ENCODE measurements at places on chromosomes 1 and 21.

DNA sequence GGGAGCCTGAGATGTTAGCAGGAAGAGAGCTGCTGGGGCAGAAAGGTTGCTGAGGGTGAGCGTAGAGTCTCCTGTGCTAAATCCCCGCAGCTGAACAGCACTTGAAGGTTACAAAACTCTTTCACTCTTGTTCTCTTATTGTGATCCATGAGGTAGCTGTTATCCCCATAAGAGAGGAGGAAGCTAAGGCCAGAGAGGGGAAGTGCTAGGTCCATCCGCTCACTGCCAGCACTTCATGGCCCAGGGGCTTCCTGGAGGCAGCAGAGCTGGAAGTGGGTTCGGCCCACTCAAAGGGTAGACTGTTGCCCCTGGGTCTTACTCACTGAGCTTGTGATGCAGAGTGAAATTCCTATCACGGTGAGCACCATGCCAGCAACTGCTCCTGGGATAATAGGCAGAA lies 5.6 kb downstream of the TMEM234 start:
- no peak for DNase-seq

DNA sequence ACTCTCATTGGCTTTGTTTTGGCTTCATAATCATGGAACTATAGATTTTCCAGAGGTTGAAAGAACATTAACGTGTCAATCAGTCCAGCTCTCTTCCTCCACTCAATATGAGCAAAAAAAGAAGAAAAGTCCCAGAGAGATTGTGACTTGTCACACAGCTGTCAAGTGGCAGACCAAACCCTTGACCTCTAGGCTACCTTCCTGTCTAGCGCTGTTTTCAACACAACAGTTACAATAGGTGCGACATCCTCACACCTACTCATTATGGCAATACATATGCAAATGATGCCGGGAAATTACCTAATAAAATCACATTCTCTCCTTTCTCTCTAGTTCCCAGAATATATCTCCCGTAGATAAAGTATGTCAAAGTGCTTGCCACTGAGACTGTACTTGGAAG lies 1.1 kb downstream of the WARS2 start:
- no peak for DNase-seq

DNA sequence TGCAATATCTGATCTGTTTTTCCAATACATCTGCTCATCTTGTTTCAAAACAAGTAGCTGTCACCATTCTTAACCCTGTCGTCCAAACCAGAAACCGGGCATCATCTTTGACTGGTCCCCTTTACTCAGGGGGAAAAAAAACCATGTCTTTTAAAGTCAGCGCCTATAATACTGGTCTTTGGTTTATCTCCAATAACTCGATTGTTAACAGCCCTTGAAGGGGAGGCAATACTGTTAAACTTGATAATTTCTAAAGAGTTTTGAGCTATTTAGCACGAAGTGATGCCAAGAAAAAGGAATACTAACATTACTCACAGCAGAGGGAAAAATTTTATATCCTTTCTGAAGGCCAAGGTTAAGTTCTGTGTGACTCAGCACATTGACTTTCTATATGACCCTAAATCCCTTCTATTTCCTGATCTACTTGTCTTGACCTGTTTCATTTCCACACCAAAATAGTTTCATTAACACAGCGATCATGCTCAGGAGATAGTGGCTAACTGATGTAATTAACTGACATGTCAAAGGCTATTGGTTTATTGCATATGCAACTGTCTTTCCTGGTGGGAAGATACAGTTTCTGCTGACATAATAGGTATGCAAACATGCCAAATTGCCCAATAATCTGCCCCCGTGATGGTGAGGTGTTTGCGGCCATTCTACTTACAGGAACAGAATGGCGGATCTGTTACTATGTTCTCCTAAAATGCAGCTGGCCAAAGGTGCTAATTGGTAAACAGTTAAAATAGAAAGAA lies 59.1 kb downstream of the NFIA start:
- no peak for DNase-seq

GRCh38 chr1:201396861-201397464 lies 2.2 kb downstream of the LAD1 start:
- DNase-seq: no peak

DNA sequence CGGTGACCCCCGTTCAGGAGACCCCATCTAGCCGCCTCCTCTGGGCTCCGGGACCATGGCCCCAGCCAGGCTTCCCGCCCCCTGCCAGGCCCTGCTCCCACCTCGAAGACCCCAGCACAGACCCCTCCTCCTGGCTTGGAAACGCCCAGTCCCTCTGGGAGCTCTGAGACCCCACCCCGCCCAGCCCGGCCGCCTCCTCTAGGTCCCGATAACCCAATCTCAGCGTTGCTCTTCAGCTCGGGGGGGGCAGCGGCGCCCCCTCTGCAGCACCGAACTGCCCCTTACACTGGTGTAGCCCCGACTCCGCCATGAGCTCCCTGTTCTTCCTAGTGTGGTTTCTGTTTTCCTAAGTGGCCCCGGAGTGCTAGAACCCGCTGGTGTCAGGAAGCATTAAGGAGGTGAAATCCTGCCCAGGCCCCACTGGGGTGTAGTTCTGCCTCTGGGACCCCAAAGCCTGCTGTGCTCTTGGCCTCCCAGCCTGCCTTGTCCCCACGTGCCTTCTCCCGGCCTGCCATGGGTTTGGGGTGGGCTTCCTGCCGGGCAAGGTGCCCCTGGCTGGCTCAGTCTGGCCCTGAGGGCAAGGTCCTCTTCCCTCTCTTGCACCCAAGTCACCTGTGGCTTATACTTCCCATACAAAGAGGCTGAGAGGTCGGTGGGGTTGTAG lies 10.7 kb upstream of the MMEL1 start:
- no peak for DNase-seq

DNA sequence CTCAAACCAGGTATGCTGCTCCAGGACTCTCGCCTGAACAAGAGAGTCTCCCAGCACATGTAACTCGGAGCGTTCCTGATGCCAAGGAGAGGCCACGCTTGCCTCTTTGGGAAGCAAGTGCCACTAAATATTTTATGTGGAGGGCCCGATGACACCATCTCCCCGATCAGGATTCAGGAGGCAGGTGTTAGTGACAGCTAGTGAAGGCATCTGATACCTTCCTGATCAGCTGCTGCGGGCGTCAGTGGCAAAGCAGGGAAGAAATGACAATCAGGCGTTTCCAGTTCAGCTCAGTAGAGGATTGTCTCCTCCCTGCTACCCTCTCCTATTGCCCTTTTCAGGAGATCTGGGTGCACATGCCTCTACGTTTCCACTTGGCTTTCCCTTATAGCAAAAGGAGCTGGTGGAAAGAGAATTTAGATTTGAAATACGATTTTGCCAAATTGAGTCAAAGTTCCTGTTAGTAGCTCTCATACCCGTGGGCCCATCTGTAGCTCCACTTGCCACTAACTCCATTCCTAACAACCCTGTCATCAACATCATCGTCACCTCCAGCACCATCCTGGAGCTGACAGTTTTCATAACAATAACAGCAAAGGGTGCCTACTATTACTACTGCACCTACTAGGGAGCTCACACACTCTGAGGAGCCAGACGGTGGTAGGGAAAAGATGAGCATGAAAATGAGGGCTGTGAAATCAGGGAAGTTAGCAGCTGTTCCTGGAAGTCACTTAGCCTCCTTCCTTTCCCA lies 21.6 kb downstream of the PLXNA2 start:
- DNase-seq: no peak

- DNase-seq: no peak
Measured at GRCh38 chr21:18951271-18952038, 547.9 kb upstream of the TMPRSS15 start.

GRCh38 chr21:46093668-46094400 lies 4.1 kb upstream of the COL6A2 start:
- no peak for DNase-seq

- DNase-seq: no peak
Measured at GRCh38 chr1:154953611-154954038, 2.3 kb downstream of the PBXIP1 start.

- no peak for DNase-seq
Measured at GRCh38 chr1:199817266-199817665, 210.2 kb upstream of the NR5A2 start.

DNA sequence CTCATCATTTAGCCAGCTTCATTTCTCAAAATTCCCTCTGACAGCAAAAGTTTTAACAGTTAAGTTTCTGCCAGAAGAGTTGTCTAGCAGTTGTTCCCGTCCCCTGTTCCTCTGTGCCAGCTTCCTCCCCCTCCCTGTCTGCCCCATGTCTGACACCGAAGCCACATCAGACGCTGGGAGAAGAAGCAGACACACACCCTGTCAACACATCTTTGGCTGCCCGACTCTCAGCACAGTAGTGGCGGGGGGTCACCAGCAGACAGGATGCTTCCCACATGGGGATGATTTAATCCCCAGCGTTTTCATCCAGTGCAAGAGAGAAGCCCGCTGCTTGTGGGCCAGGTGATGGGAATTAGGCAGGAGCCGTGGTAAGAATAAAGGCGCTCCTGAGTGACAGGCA lies 379.4 kb upstream of the RUNX1 start:
- no peak for DNase-seq

DNA sequence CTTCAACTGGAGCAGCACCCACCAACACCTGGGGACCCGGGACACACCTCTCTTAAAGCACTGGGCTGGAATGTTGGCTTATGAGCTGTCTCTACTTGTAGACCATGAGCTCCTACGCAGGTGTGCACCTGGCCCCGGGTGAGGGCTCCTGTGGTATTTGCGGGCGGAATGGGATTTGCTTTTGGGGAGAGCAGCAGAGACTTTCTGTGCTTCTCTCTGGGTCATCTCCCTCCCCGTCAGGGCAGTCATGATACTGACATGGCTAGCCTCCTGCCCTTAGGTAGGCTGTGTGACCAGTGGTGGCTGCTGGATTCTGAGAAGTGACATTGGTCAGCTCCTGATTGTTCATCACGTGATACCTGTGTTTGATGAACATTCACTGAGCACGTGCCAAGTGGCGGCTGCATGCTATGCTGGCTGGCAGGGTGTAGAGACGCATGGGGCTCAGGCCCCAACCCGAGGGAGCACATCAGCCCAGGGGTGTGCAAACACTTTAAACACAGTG lies 9.0 kb upstream of the ZBTB21 start:
- no peak for DNase-seq

DNA sequence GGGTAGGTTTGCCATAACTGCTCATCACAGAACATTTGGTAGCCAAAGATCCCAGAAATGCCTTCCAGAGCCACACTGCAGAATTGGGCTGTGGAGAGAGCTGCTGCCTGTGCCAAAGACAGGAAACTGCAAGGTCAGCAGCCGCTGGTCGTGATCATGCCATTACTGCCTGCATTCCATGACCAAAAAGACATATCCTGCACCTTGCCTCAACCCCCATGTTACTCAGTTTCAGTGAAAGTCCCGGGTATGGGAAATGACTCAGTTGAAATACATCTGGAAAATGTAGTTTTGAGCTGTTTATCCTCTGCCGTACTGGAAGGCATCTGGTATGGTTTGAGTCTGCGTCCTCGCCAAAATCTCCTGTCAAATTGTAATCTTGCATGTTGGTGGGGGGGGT lies 161.7 kb downstream of the FCRL5 start:
- DNase-seq: no peak

- DNase-seq: no peak
Measured at GRCh38 chr1:2451741-2452140, 24.3 kb upstream of the PLCH2 start.

GRCh38 chr1:117295001-117295400 lies 72.2 kb upstream of the MAN1A2 start:
- no peak for DNase-seq

DNA sequence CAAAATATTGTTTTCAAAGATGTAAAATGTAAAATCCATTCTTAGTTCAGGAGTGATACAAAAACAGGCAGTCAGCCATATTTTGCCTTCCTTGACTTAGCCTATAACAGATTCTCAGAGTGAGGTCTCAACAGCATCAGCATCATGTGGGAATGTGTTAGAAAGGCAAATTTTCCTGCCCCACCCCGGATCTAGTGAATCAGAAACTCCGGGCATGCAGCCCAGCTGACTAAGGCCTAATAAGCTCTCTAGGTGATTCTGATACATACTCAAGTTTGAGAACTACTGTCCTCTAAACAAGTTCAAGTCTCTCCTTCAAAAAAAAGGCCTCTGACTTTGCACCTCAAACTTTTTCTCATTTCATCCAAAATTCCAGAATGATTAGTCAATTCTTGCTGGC lies 46.9 kb upstream of the PRRC2C start:
- DNase-seq: no peak

DNA sequence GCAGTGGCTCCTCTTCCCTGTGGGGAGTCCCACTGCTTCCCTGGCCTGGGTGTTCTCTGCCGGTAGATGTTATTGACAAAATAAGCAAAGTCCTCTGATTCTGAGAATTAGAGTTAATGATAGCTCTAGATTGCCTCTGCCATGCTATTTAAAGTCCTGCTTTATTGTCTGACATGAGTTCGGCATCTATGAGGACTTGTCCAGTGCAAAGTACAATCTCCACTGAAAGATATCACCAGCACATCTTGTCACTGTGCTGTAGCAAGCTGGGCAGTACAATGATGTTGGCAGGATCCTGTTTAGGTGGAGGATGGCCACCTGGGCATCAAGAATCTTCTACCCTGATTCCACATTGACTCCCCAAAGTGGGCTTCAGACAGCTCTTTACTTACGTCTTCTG lies 54.0 kb upstream of the ATP5PO start:
- DNase-seq: no peak

GRCh38 chr1:14626869-14627607 lies 28.6 kb downstream of the KAZN start:
- no peak for DNase-seq

GRCh38 chr1:204146965-204147364 lies 4.9 kb downstream of the ETNK2 start:
- no peak for DNase-seq

- DNase-seq: no peak
Measured at GRCh38 chr1:110750562-110750961, 75.8 kb upstream of the KCNA3 start.

- DNase-seq: no peak
Measured at GRCh38 chr1:229220163-229220846, 50.6 kb upstream of the RAB4A start.

DNA sequence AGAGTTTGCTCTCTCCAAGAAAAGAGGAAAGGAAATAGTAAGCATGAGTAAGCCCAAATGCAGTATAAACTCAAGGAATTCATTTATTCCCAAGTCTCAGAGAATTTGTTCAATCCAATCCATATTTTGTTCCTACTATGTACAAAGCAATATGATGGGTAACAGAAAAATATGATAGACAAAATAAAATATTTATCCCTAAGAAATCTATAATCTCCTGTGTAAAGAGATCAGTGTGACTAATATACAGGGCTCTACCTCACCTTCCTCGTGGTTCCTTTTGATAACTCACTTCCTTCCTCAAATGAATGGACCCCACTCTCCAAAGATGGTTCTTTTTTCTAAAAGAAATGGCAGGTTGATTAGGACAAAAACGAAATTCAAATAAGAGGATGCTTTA lies 7.6 kb downstream of the CLSPN start:
- no peak for DNase-seq

GRCh38 chr1:156898161-156898566 lies 4.6 kb downstream of the PEAR1 start:
- no peak for DNase-seq

DNA sequence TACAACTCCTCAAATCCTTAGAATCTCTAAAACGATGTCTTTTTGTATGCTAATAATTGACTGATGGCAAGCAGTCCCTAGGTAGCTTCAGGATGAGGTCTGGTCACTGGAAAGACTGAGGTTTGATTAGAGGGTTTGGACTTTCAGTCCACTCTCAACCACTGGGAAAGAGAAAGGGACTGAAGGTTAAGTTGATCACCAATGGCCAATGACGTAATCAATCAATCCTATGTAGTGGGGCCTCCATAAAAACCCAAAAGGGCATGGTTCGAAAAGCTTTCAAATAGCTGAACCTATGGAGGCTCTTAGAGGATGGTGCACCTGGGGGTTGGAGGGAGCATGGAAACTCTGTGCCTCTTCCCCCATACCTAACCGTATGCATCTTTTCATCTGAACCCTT lies 39.6 kb upstream of the DNASE2B start:
- DNase-seq: no peak

- no peak for DNase-seq
Measured at GRCh38 chr1:172980456-172980855, 70.3 kb downstream of the TNFSF18 start.

All from amygdala (tissue), 56 donors.